ENCODE measurements at places on chromosomes 1 and 21.

DNA sequence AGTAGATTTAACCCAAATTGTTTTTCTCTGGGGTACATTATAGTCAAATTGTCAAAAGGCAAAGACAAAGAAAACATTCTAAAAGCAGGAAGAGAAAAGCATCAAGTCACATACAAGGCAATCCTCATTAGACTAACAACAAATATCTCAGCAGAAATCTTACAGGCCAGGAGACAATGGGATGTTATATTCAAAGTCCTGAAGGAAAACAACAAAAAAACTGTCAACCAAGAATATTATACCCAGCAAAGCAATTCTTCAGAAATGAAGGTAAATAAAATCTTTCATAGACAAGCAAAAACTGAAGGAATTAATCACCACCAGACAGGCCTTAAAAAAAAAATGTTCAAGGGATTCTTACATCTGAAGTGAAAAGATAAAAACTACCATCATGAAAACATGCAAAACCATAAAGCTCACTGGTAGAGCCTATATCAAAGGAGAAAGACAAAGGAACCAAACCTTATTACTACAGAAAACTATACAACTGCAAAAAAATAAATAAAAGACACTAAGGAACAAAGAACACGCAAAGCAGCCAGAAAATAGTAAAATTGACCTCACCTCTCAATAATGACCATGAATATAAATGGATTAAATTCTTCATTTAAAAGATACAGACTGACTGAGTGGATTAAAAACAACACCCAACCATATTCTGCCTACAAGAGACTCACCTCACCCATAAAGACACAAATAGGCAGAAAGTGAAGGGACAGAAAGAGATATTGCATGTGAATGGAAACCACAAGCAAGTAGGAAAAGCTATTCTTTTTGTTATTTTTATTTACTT is 113.8 kb upstream of the ZC3H11B start:
- no peak for DNase-seq

- DNase-seq: no peak
These were observed 232.3 kb downstream of the HMCN1 start for GRCh38 chr1:185966471-185966870.

DNA sequence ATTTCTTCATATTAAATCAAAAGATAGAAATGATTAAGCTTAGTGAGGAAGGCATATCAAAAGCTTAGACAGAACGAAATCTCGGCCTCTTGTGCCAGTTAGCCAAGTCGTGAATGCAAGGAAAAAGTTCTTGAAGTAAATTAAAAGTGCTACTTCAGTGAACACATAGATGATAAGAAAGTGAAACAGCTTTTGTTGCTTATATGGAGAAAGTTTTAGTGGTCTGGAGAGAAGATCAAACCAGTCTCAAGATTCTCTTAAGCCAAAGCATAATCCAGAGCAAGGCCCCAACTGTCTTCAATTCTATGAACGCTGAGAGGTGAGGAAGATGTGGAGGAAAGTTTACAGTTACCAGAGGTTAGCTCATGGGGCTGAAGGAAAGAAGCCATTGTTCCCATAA is 88.4 kb downstream of the ADGRL2 start:
- no peak for DNase-seq

GRCh38 chr1:30868833-30869435 is 39.6 kb downstream of the SDC3 start:
- no peak for DNase-seq

DNA sequence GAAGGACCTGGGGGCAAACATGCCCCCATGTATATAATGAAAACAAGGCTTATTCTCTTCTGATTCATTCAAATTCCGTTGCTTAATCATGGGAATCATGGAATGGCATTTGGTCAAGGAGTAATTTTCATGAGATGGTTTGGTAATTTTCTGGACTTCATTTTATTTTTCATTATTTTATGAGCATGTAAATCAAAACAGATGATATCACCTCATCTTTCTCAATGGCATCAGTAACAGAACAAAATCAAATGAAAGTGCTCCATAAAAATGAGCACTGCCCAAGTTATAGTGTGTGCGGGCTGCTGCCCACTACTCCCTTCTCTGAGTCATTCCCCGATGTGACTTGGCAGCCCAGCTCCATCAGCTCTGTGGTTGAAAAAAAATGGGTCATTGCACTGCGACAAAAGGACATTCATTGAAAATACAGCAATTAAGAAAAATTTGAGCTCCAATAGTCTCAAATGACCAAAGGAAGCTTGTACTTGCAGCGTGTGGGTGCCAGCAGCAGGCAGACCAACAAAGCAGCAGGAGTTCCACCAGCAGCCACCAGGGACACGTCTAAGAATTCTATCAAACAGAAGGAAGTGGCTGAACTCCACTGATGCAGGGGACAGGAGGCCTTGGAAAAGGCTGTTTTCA is 84.3 kb upstream of the VAV3 start:
- DNase-seq: peak; percentile 18

DNA sequence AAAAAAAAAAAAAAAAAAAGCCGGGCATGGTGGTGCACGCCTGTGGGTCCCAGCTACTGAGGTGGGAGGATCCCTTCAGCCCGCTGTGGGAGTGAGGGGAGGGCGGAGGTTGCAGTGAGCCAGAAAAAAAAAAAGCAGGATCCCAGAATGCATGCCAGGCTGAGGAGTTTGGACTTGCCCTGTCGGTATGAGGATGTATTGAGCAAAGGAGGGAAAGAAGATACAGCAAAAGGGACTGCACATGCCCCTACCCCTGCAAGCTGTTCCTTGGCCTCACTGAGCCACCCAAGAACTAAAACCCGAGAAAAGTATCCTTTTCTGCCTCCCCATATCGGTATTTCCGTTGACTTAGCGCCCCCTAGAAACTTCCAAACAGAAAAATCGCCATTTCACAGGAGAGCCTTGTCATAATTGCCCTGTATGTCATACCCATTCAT is 1.3 kb upstream of the GPATCH4 start:
- peak; percentile 42 for DNase-seq

DNA sequence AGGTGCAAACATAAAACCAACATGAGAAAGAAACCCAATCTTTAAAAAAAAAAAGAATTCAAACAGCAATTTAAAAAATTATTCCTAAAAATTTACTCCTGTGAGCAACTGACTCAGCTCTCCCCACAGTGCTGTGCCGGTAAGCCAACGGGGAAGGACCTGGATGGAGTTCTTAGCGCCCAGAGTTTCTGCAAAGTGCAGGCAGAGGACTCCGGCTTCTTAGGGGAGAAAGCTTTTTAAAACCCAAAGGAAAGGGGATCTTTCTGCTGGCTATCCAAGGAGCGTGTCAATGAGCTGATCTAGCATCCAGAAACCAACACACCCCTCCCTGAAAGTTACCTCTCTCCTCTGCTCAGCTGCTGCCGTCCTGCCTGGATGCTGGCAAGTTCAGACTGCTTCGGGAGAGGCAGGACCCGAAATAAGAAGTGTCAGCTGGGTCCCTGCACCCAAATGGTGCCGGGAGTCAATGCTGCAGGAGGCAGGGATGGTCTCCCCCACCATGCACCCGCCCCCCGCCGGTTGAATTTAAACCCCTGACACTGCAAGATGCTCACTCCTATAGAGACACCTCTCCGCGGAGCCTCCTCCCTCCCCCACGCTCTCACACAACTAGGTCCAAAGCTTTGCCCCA is 32.2 kb upstream of the H6PD start:
- no peak for DNase-seq

DNA sequence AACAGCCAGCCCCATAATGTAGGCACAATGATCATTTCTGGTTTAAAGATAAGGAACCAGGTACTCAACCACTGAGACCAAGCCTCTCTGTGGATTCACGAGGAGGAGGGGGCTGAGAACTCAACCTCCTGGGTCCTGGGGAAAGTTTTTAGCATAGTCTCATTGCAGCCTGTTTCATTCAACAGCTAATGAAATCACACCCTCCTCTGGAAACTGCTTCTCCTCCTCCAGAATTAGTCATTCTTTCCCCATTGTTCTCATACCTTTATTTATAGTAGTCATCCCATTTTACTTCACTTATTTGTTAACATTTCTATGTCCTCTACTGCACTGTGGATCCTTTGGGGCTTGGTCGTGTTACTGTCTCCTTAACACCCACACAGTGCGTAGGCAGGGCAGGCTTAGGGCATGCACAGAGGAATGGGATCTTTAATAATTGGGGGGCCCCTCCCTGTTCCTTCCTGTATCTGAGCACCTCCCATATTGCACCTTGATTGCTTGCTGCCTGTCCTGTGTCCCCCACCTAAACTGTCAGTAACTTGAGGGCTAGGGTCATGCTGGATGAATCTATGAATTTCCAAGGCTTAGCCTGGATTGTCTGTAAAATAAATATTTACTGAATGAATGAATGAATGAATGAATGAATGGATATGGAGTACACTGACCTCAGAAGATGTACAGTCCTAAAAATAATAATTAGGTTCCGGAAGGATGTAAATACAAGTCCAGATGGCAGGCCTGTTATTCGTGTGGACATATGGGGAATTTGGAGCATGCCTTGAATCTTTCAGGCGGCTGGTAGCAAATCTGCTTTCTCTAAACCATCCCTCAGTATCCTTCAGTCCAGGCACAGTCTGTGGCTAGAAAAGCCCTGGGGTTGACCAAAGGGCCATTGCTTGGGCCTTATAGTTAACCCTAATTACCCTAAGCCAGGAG is 153.8 kb upstream of the HMGB4 start:
- DNase-seq: no peak

GRCh38 chr1:93738926-93739325 is 57.3 kb upstream of the BCAR3 start:
- DNase-seq: no peak

DNA sequence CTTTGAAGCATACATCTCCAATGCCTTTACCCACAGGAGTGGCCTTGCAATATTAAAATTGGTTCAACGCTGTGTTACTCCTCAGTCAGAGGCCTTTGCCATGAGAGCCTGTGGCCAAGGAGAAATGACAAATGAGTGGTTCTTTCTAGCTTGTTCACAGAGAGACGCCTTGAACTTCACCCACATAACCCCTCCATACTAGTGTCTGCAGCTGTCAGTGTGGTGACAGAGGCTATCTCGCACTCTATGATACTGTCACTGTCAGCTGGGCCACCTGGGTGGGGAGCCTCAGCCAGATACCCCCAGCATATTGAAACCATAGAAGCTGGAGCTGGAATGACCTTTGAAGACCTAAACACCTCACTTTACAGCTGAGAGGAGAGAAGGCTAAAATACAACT is 57.4 kb upstream of the LBR start:
- DNase-seq: no peak

- no peak for DNase-seq
These were observed 76.5 kb upstream of the FGGY start for GRCh38 chr1:59220356-59220755.

DNA sequence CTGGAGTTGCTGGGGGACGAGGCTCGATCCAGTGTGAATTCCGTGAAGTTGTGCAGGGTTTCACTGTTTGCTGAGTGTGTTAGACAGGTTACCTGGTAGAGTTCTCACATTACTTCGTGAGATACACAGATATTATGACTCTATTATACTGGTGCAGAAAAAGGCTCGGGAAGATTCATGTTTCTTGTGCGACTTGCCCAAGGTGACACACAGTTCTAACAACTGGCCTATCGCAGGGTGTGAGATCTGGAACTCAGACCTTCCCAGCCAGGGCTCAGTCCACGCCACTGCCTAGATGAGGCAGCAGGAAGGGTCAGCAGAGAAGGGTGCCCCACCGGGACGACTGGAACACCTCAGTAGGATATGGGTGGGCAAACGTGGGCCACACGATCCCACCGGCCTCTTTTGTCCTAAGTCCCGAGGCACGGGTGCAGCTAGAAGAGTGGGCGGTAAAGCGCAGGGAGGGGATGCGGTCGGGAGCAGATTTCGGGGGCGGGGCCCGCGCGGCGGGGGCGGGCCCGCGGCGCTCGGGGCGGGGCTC is 296 bp upstream of the RNPEP start:
- DNase-seq: peak; percentile 74

GRCh38 chr1:11478571-11479374 is at the start of gene DISP3:
Gene DISP3 (plus strand): TSS chr1:11479155. CDS start chr1:11500993, 21,838 bp downstream.
- peak; percentile 68 for DNase-seq

DNA sequence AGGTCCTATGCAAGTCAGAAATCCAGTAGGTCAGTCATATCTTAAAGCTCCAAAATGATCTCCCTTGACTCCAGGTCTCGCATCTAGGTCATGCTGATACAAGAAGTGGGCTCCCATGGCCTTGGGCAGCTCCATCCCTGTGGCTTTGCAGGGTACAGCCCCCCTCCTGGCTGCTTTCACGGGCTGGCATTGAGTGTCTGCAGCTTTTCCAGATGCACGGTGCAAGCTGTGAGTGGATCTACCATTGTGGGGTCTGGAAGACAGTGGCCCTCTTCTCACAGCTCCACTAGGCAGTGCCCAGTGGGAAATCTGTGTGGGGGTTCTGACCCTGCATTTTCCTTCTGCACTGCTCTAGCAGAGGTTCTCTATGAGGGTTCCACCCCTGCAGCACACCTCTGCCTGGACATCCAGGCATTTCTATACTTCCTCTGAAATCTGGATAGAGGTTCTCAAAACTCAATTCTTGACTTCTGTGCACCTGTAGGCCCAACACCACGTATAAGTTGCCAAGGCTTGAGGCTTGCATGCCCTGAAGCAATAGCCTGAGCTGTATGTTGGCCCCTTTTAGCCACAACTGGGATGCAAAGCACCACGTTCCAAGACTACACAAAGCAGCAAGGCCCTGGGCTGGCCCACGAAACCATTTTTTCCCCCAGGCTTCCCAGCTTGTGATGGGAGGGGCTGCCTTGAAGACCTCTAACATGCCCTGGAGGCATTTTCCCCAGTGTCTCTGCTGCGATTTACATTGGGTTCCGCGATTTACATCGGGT is 472.7 kb downstream of the NPHP4 start:
- DNase-seq: no peak

GRCh38 chr1:171807556-171807955 is 26.1 kb downstream of the METTL13 start:
- DNase-seq: no peak

DNA sequence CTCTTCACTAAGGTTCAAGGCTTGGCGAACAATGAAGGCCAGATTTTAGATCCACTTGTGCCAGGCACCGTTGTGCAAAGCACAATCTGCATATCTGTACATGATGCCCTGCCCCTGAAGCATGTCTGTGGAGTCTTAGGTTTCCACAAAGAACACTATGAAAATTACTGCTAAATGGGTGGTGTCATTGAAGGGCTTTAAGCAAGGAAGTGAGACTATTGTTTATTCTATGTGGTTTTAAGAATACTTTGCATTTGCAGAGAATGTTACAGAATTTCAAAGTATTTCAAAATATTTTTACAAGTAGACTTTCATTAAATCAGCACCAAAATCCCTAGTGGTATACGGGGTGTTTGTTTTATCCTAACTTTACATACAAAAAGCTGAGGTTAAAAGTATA is 8.8 kb downstream of the TSEN15 start:
- DNase-seq: no peak

GRCh38 chr1:156848461-156849150 is 10.3 kb downstream of the INSRR start:
- DNase-seq: peak; percentile 83

DNA sequence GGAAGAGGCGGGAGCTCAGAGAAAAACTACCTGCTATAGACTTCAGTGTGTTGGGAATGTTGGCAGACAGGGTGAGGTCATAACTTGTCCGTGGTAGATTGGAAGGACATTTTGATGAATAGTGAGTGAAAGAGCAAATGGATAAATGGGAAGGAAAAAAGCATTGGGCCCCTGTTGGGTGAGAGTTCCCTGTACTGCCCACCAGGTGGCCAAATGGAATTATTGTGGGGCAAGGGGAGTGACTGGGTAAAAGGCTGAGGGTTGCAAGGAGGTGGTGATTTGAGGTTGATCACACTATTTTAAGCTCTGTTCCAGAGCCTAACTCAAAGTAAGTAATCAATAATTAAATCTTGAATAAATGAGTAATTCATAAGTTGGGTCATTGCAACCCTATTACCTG is 60.4 kb downstream of the MRPS6 start:
- DNase-seq: no peak

Measured in CD4-positive, alpha-beta T cell treated with Interleukin-21 for 1 hour (primary cell).